ENCODE measurements at places on chromosomes 5 and 9.

- DNase-seq = no peak
Measured at GRCh38 chr5:123429221-123429954, 6.2 kb upstream of the CEP120 start.

- DNase-seq = no peak
Measured at GRCh38 chr5:72468024-72468423, 39.2 kb downstream of the ZNF366 start.

DNA sequence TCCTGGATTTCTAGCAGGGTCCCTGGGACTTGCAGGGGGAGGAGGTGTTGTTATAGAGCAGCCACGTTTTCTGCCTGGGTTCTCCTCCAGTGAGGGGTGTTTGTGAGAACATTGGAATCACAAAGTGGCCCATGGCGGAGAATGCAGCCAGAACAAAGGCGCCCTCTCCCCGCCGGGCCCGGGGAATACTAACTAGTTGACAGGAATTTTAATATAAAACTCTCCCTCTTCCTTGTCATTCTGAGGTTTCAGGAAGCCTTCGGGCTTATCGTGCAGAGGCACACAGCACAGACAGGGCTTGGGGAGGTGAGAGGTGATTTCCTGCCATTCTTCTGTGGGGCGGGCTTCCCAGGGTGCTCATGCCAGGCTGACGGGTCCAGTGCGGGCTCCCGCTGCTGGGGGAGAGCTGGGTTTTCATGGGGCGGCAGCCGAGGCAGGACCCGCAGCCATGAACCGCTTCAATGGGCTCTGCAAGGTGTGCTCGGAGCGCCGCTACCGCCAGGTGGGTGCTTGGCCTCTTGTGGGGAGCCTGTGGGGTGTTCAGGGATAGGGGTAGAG is 37.7 kb downstream of the RGS3 start:
- no peak for DNase-seq

DNA sequence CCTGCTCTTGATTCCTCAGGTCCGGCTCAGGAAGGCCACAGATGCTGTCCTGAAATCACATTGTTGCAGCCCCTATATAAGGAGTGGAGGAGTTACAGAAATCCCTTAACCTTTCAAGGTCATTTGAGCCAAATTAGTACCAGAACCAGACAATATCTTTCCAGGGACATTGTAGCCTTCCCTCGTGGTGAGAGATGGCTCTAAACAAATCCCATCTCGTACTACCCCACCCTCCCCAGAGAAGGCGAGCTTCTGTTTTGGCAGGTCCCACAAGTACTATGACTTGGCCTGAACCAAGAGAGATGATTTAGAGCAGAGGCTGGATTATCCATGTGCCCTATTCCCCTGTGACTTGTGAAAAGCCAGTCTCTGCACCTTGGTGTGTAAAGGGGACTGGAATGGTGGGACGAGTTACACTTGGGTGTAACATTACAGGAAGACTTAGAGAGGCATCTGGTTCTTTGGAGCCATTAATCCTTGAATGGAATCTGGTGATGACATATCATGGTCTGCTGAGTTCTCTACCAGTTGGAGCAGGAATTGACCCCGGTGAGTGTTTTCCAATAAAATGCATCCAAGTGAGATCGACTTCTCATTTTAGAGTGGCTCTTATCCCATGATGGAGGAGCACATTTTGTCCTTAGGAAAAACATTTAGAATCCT is at the start of gene FAM240B:
Gene FAM240B (minus strand): TSS at position 51 of the 663 bp plus-strand sequence. CDS start 16,134 bp downstream, outside the sequence.
- no peak for DNase-seq

DNA sequence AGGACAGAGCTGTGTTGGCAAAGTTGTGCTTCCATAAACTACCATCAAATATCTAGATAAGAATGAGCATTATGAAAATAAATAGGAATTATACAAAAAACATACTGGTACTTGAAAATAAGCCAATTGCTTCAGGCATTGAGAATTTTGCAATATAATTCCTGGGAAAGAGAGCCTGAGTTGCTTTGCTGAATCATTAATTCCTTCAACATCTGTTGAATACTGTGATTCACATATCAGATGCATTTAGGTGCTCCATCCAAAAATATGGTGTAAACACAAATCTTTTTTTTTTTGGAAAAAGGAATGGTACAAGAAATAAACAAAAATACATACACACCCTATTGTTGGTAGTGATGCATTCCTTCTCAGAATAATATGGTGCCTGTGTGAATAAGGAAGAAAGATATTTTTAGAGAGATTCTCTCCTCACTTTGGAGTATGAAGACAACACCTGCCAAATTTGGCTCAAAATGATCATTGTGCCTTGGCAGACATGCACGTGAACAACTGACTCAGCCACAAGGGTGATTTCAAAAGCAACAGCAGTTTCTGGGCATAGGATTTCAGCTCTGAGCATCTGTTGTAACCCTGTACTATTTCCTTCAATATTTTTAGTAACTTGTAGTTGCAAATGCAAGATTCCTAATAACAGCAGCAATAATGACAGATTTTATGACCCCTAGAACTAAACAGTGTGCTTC is 96.7 kb downstream of the CAVIN4 start:
- no peak for DNase-seq

DNA sequence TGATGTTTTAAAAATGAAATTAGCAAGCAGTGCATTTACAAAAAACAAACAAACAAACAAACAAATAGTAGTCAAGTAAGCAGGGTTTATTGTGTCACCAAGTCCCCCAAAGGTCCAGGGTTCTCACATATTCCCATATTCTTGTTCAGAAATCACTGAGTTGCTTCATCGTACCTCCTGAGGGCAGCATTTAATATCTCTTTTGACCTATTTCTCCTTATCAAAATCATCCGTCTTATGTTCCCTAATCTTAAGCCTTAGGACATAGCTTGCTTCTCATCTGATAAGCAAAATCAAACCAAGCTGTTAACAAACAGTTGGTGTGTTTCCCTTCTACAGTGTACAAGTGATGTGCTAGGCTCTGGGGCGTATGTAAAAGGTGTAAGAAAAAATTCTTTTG is 109.5 kb upstream of the MAN2A1 start:
- no peak for DNase-seq
